ENCODE measurements at places on chromosomes 12 and 14.
A peak's percentile ranks its signal among the peaks of the same experiment; 100 is the strongest.

GRCh38 chr12:131346555-131347344 is 364.1 kb upstream of the SFSWAP start:
- no peak for DNase-seq

- no peak for DNase-seq
Measured at GRCh38 chr12:94282675-94283074, 134.3 kb downstream of the PLXNC1 start.

- no peak for DNase-seq
Measured at GRCh38 chr12:105107171-105107493, 399 bp upstream of the WASHC4 start.

- DNase-seq = no peak
Measured at GRCh38 chr14:89107626-89108025, 283.2 kb downstream of the TTC8 start.

GRCh38 chr12:120473807-120474615 is 4.5 kb upstream of the SRSF9 start:
- no peak for DNase-seq

DNA sequence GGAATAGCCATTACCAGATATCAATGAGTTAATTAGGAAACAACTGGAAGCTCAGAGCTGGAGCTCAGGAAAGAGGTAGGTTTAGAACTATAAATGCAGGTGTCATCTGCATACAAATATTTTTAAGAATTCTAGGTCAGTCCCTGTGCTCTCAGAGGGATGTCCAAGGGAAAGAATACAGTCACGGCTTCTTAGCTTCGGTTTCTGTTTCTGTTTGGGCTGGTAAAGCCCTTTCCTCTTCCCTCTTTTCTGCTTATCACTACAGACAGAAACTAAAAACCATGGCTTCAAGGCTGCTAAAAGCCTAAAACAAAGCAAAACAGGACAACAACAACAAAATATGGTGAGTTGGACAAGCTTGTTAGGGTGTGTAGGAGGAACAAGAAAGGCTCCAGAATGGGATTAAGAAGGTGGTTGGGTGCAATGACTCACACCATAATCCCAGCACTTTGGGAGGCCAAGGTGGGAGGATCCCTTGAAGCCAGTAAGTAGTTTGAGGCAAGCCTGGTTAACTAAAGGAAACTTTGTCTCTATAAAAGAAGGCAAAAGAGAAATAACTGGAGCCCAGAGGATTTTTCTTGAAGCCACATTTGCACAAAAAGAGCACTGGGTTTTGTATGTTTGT is 113.0 kb downstream of the SEC23A start:
- no peak for DNase-seq

- DNase-seq = no peak
Measured at GRCh38 chr12:10184261-10184843, 5.5 kb downstream of the TMEM52B start.

DNA sequence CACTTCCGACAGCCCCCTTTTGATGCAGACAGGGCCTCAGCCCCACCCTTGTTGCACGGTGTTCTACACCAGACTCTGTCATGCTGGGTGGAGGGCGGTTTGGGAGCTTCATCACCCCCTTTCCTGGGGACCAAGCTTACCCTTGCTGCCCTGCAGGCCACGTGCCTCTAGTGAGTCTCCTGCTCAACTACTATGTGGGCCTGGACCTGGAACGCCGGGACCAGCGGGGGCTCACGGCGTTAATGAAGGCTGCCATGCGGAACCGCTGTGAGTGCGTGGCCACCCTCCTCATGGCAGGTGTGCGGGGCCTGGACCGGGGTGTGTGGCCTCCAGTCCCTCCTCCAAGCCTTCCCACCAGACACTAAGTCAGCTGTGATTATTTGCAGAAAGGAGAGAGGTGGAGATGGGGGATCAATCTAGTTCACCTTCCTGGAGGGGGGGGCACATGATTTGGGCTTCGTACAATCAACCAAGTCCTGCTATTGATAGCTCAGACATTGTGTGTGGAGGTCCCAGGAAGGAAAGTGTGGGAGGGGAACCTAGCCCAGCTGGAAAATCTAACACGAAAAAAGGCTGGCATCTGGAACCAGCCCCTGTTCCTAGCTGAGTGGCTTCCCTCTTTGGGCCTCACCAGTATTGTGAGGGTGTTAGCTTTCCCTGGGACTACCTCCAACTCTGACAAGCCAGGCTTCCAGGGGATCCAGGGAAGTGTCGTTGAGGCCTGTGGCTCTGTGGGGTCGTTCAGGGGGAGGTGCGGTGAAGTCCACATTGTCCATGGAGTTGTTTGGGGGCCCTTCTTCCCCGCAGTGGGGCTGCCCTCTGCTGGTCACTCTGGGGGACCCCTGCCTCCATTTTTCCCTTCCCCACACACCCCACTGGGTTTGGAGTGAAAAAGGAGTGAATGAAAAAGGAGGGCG is 1.6 kb downstream of the ANKRD33 start:
- DNase-seq = no peak

- no peak for DNase-seq
Measured at GRCh38 chr14:97106166-97106565, 309.0 kb downstream of the VRK1 start.

DNA sequence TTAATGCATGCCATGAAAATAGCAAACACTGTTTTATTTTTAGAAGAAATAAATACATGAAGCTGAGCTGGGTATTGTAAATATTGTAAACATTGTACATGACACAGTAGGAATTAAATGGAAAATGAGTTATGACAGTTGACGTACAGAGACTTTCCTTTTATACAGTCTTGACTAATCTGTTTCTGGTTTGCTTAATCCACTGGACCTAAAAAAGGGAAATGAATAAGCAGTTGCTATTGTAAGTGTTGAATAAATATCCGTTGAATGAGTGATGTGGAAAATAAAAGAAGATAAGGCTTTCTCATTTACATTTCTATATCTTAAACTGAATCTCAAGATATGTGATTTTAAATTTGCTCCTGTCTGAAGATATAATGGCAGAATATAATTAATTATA is 15.0 kb downstream of the PMCH start:
- no peak for DNase-seq

GRCh38 chr14:61591862-61592261 is 103.5 kb upstream of the HIF1A start:
- DNase-seq = no peak

- DNase-seq = no peak
Measured at GRCh38 chr12:49960474-49961110, 1.1 kb upstream of the AQP5 start.

GRCh38 chr12:19855851-19856250 is 416.6 kb downstream of the AEBP2 start:
- no peak for DNase-seq

DNA sequence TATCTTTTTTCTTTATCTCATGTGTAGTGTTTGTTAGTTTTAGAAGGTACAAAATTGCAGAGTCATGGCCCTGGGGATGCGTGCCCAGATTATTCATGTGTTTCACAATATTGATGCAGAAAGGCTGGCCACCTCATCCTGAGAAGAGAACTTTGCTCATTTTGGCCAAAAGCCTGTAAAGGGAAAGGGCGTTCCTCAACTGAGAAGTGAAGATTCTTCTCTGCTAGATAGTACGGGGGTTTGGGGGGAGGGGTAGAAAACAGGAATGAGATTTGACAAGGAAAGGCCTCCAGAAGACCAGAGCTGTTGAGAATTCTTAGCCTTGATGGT is 1.7 kb downstream of the MGST1 start:
- DNase-seq = no peak

DNA sequence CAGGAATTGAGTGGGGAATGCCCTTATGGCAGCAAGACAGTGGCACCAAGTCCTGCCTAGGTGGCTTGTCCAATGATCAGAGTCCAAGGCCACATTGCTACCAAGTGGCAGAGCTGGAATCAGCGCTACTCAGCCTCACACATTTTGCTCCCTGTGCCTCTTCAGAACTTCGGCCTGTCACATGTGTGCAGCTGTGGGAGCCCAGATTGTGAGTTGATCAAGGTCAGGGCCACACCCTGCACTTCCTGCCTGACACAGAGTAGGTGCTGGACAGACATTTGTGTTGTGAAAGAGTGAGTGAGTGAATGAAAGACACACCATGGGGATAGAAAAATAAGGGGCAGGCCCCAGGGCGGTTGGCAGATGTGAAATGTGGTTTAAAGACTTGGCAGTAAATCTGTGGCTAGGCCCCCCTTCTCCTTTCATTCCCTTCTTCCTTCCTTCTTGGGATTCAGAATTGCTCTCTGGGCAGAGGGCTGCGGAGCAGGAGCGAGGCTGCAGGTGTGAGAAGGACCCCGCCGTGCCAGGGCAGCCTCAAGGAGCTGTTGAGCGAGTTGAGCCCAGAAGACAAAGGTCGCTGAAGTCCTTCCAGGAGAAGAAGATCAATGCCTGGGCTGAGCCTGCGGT is 83.5 kb downstream of the SLC25A47 start:
- DNase-seq = no peak

GRCh38 chr14:86973177-86973576 is 1019.8 kb downstream of the GALC start:
- no peak for DNase-seq

- no peak for DNase-seq
Measured at GRCh38 chr12:2389079-2389790, 336.4 kb downstream of the CACNA1C start.

GRCh38 chr14:58875613-58876012 is 237.9 kb downstream of the DACT1 start:
- no peak for DNase-seq

DNA sequence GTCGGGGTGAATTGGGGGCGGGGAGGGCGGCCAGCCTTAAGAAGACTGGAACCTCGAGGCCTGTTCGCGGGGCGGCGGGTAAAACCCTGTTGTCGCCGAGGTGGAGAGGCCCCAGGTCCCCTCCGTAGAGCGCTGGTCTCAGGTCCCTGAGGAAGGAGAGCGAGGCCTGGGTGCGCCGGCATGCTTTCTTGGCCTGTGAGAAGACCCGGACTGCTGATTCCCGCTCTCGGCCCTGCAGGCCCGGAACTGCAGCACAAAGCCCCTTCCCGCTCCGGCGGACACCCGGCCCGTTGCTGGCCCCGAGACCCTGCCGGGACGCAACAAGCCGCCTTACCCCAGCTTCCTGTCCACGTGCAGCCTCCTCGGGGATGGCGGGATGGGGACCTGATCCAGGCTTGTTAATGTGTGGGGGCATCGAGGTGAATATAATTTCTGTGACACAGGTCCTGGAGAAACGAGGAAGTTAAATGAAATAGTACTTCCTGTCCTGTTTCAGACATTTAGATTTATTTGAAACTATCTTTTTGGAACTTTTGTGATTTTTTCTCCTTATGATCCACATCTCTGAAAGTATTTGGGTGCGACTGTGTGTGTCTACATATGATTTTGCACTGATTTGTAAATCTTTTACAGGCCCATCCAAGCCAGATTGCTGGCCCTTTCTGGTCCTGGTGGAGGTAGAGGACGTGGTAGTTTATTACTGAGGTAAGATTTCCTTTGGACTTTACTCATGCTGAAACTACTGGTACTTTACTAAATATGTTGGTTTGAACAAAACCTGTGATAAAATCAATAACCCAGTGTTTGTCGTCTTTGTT is 600 bp downstream of the PNN start:
- DNase-seq = peak; percentile 16

DNA sequence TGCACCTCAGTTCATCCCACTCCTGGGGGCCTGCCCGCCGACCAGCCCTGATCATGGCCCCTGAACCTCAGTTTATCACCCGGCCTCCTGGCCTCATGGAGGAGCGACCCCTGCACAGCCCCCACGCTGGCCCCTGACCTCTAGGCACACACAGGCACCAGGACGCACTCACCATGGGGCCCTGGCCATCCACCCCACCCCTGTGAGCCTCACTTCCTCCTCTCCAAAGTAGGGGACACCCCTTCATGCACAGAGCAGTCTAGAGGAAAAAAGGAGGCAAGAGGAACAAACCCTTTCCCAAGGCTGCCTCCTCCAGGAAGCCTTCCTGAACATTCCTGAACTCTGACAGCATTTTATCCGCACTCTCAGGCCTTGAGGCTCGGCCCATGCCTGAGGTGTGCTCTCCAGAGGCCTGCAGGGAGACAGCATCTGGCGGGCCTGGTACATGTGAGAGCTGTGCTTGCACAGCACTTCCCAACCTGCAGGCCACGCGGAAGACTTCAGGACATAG is 39.4 kb downstream of the CCNK start:
- DNase-seq = no peak

GRCh38 chr12:132182711-132183365 is 38.6 kb downstream of the NOC4L start:
- DNase-seq = no peak

DNA sequence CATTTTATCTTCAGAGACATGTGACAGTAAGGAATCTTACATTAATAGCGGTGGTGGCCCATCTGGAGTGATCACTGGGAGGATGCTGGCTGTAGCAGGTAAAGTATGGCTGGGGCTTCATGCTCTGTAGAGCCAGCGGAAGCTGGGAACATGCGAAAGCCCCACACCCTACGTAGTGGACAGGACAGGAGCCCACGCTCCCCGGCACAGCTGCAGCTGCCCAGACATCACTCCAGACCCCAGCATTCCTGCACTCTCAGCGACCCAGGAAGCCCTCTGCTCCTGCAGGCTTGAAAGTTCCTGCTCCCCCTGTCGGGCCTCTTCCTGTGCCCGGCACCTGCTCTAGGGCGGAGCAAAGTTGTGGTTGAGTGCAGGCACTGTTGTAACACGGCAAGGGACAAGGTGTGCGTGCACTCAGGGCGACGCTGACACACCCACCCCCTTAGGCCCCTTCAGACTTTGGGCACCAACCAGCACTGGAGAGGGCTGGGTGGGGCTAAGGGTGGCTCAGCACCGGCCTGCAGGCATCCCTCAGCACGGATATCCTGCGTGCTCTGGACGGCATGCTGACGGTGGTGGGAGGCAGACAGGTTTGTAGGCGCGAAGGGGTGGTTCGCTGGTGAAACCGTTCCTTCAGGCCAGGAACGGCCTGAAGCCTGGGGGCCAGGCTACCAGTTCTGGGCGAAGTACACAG is 568.3 kb downstream of the FSCB start:
- DNase-seq = no peak

- DNase-seq = no peak
Measured at GRCh38 chr12:102026728-102027127, 35.1 kb downstream of the WASHC3 start.

DNA sequence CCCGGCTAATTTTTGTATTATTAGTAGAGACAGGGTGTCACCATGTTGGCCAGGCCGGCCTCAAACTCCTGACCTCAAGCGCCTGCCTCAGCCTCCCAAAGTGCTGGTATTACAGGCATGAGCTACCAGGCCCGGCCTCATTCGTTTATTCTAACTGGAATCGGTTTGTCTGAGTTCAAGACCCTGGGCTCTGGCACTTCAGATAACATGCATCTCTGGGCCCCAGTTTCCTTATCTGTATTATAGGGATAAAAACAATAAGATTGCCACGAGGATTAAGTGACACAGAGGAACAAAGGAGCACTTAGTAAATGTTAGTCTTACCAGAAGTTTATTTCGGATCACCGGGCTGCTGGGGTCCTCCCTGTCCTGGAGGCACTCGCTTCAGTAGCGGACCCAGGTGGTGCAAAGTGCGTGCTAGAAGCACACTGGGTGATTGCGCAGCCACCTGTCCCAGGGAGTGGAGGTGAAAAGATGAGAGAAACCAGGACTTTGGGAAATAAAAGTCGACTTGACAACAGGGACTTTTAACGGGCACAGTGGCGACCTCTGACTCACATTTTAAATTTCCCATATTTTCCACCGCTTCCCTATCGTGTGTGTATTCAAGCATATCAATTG is 37.5 kb downstream of the ACACB start:
- DNase-seq = no peak

Data from stimulated activated CD8-positive, alpha-beta memory T cell treated with anti-CD3 and anti-CD28 coated beads, Interleukin-7, amount 100 ng/mL, for 24 hours (primary cell).